Kidney epithelial cell (primary cell): ENCODE measurements at places on chromosomes 6 and 20. TPM values are rescaled to one million over a fixed set of nuclear protein-coding genes. Genes with fewer than 3 reads are reported as not detected.

The COL21A1 gene
- not detected in 2 replicates for total RNA-seq

The C6orf132 gene
- total RNA-seq, result 18.9 and 24.2 TPM in 2 replicates

The SAPCD1 gene
- total RNA-seq, result 1.1 and 2.2 TPM in 2 replicates

The IL17F gene
- total RNA-seq, result not detected in 2 replicates

The SNX9 gene
- 66.5 and 67.3 TPM in 2 replicates for total RNA-seq

The SLC22A2 gene
- 0.04 TPM in 1 of 2 replicates, not detected in the other for total RNA-seq

The SNRPB gene
- 546 and 598 TPM in 2 replicates for total RNA-seq

The RSPH4A gene
- 0.42 and 0.62 TPM in 2 replicates for total RNA-seq

The STMN3 gene
- total RNA-seq, result 40.8 and 41.1 TPM in 2 replicates

The CTSZ gene
- total RNA-seq, result 109 and 121 TPM in 2 replicates

The ADGB gene
- total RNA-seq, result not detected in 2 replicates

The SULF2 gene
- 78.2 and 80.8 TPM in 2 replicates for total RNA-seq

The STK38 gene
- total RNA-seq, result 22.3 and 23.7 TPM in 2 replicates
